Heart left ventricle (tissue), 16 donors: ENCODE measurements at places on chromosomes 12 and 14. TPM values are rescaled to one million over a fixed set of nuclear protein-coding genes. Genes with fewer than 3 reads are reported as not detected.

DNA sequence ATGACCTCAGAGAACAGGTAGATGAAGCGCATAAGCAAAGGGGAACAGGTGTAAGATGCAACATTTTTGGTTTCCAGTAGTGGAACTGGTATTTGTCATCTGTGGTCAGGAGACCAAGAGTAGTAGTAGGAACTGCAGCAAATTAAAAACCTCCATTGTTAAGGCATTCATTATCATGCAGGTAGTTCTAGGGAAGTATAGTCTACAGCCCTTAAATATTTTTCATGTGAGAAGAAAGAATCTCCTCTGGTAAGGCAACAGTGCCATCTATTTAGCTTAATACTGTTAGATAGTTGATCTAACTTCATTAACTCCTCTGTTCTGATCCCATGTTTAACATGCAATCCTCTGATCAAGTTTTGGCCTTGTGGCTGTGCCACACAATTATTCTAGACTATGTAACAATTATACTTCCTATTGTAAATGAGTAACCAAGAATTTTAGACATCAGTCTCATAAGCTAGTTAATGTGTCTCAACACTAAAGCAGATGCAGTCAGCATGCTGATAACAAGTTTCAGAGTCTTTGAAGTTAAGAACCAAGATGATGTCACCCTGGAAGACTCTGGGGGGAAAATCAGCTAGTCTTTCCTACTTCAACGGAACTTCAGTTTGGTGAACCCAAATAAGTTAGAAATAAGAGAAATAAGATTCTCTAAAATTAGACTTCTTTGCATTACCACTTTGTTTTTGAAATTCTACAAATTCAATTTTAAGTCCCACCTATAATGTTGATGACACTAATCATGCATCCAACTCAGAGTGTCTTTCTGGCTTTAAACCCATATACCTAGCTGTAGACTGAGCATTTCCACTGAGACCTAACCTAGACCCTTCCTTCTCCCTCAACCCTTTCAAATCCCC is 70.9 kb downstream of the STXBP6 start:
- DNase-seq: no peak

GRCh38 chr12:120247183-120247582 is 18.3 kb downstream of the PXN start:
- DNase-seq: no peak

DNA sequence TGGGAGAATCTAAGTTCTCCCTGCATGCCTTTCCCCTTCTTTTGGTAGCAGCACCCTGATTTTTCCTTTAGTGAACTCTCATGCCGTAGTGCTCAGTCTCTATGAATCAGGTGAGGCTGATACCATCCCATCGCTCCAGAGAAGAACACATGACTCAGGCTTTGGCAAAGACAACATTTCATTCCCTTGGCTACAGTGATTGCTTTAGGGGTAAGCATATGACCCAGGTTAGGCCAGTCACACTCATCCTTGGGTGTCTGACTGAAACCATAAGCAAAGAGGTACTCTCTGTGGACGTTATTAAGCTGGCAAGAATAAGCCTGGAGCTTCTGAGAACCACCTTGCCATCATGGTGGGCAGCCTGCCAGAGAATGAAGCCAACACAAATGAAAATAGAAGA is 141.8 kb downstream of the MYRFL start:
- DNase-seq: no peak

DNA sequence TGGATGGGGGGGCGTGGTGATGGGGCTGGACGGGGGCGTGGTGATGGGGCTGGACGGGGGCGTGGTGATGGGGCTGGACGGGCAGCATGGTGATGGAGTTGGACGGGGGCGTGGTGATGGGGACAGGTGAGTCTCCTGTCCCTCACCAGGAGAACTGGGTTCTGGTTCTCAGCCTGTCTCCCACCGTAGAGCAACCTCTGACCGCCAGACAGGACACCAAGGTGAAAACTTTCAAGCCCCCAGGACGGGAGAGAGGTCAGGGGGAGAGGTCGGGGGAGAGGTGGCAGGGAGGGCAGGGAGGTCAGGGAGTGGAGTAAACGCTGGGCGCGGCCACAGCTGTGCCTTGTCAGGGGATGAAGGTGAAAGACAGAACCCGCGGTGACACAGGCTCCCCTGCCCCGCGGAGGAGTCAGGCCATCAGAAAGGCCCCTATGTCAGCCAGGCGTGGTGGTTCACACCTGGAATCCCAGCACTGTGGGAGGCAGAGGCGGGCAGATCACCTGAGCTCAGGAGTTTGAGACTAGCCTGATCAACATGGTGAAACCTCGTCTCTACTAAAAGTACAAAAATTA is 84.6 kb downstream of the GALNT9 start:
- peak; percentile 9 for DNase-seq

The ATXN2 gene
- total RNA-seq: 56.3 TPM
